ENCODE measurements at places on chromosomes 7 and 10.
A peak's percentile ranks its signal among the peaks of the same experiment; 100 is the strongest.

GRCh38 chr7:80941208-80941758 is 22.4 kb upstream of the SEMA3C start:
- no peak for DNase-seq

DNA sequence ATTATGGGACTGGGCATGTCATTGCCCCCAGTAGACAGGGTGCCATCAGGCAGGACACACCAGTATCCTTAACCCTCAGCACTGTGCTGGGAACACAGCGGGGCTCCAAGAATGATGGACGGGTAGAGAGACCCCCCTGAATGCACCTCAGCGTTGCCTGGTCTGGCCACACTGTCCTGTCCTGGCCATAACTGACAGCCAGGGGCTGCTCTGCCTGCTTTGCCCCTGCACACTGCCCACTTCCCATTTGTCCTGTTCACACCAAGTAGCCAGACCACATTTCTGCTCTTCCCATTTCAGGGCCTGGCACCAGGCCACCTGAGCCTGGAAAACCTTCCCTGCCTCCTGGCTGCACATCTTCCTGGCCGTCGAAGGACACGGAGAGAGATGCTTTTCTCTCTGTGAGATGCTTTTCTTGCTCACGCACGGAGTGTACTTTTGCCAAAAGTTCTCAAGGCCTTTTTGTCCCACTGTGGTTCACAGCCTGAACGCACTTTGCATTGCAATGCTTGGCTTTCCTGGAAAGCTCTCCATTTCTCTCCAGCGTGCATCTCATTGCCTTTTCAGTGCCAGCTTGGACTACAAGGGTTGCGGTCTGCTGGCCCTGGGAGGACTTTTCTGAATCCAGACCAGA is 131.0 kb upstream of the EEPD1 start:
- DNase-seq, result no peak

GRCh38 chr7:77657427-77658224 is 38.6 kb upstream of the RSBN1L start:
- DNase-seq, result no peak

GRCh38 chr10:49627038-49627437 is 13.2 kb downstream of the CHAT start:
- DNase-seq, result no peak

GRCh38 chr7:20598459-20599309 is 16.8 kb upstream of the ABCB5 start:
- no peak for DNase-seq

GRCh38 chr7:157576415-157576814 is 239.6 kb downstream of the DNAJB6 start:
- DNase-seq, result peak; percentile 12

DNA sequence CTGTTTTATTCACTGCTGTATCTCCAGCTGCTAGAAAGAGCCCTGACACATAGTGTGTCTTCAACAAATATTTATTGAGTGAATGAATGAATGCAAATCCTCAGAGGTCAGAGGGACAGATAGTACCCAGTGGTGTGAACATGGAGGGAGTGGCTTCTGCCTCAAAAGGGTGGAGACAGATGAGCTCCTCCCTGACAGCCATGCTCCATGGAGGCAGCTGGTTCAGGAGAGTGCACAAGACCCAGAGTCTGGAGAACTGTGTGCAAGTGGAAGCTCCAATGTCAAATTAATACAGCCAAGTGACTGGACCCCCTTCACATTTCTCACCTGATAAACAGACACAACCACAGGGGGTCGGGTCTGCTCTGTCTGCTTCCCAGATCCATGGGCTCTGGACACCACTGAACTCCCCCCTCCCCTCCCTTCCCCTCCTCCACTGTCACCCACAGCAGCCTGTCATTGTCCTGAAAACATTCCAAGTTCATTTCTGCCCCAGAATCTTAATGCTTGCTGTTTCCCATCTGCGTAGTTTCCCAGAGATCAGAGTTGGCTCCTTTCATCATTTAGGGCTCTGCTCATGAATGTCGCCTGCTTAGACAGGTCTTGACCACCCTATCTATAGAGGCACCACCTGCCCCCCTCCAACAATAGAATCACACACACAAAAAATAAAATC is 312.9 kb upstream of the PODXL start:
- no peak for DNase-seq

DNA sequence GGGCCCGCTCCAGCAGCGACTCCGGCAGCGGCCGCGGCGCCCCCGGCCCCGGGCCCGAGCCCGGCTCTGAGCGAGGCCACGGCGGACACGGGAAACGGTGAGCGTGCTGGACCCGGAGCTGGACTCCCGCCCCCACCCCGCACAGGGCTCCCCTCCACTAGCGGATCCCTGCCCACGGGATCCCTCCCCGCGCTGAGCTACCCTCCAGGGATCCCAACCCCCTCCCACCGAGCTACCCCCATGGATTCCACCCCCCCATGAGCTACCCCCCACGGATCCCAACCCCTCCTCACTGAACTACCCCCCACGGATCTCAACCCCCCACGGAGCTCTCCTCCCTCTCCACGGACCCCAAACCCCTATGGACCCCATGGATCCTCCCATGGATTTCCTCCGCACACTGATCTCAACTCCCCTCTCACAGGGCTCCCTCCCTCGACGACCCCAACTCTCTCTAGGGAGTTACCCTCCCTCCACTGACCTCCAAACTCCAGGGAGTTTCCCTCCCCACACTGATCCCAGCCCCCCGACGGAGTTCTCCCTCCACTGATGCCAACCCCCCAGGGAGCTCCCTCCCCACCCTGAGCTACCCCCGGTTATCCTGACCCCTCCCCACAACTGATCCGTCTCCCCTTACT is 20.6 kb upstream of the HSPB1 start:
- no peak for DNase-seq

DNA sequence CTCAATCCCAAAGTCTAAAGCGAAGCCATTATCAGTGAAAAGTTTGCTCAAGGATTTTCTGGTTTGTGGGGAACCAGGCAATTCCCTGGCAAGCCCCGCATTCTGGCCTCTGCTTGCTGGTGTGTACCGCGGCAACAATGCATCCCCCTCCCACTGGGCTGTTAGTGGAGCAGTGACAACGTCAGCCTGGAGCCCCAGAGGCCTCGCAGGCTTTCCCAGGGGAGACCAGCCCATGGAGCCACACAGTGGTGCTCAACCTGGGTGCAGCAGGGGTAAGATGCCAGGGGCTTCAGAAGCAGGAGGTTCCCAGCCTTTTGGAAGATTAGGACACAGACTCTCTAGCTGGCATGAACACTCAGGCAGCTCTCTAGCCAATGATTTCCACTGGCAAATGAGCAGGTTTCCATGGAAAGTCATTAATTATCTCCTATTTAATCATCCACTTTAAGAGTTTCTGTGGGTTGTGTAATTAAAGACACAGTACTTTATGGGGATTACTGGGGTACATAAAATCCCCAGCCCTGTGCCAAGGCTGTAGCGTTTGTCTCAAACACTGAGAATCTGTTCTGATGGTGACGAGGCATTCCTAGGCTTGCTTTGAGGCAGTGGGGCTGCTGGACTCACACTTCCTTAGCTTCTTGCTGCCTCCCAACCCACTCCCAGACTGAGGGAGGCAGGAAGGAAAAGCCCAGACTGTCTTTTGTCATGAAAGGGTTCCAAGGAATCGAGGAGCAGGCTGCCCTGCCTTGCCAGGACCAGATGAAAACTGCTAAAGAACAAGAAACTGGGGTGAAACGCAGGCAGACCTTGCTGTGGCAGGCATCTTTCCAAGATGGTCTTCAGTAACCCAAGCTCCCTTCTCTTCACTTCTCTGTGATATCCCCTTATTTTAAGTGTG is 411.9 kb upstream of the SHH start:
- no peak for DNase-seq

- DNase-seq, result no peak
These were observed 1.8 kb upstream of the WASL start for GRCh38 chr7:123750389-123751230.

- no peak for DNase-seq
These were observed 28.6 kb upstream of the INSIG1 start for GRCh38 chr7:155268921-155269650.

DNA sequence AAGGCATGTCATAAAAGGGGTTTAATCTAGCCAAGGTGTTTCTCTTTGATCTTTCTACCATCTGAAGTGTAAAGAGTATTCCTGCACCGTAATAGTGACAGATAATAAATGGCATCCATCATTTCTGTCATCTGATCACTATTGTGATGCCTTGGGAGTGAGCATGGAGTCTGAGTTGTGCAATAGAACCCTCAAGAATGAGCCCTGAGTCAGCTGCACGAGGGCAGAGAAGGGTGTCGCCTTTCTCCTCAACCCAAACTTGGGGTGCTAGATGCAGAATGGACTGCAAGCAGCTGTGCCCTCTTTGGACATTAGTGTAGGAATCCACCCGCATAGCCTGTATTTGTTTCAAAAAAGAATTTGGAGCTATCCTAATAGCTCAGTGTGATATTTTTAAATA is 115.2 kb downstream of the ZNF37A start:
- no peak for DNase-seq

GRCh38 chr7:20896996-20897395 is 110.3 kb upstream of the SP8 start:
- DNase-seq, result no peak

DNA sequence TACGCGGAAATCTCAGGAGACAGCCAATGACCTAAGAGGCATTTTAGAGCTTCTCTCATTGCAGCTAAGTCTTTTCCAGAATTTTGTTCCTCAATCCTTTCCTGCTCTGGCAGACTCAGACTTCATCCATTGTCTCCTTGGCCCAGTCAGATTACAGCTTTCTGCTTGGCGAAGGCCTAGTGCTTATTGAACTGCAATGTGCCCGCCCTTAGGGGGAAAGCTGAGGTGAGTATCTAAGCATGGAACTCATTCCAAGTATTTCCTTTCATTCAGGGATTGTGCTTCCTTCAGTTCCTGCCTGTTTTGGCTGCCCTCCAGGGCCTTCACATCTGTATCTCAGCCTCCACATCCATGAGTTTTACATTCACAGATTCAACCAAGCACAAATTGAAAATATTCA is 37.5 kb downstream of the PRLHR start:
- DNase-seq, result no peak

DNA sequence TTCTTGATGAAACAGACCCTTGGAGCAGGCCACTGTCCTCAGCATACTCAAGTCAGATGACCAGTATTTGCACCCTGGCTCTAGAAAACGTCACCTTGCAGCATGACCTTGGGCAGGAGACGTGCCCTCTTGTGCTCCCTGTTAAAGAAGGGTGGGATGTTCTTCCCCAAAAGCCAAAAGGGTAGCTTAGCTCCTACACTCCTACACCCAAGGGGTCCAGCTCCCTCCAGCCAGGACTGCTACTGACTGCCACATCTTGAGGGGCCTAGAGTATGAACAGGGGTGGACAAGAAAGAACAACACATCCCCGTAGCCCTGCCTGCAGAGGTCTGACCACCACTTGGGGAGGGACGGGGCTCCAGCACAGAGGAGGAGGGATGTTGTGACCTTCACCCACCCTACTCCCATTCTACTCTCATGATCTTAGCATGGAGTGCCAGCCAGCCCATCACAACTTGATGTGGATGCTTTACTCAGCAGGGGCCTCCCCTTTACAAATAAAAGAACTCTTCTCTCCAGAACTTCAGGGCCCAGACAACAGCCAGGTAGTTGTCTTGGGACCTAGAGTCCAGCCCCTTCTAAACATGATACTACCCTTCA is 165.3 kb upstream of the ZMIZ1 start:
- no peak for DNase-seq

DNA sequence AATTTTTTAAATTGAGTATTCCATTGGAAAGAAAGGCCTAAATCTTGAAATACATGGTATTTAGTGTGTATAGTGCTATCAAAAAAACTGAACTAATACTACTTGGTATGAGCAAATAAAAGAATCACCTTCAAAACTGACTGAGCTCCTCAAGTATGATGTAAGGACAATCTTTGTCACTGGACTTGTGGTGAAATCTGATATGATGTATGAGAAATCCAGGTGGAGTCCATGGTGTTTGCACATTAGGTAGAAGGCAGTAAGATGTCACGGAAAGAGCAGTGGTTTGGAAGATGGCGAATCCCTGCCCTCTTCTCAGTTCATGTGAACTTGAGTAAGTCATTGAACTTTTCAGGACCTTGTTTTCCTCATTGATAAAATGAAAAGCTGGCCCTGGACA is 62.1 kb upstream of the COL1A2 start:
- no peak for DNase-seq

DNA sequence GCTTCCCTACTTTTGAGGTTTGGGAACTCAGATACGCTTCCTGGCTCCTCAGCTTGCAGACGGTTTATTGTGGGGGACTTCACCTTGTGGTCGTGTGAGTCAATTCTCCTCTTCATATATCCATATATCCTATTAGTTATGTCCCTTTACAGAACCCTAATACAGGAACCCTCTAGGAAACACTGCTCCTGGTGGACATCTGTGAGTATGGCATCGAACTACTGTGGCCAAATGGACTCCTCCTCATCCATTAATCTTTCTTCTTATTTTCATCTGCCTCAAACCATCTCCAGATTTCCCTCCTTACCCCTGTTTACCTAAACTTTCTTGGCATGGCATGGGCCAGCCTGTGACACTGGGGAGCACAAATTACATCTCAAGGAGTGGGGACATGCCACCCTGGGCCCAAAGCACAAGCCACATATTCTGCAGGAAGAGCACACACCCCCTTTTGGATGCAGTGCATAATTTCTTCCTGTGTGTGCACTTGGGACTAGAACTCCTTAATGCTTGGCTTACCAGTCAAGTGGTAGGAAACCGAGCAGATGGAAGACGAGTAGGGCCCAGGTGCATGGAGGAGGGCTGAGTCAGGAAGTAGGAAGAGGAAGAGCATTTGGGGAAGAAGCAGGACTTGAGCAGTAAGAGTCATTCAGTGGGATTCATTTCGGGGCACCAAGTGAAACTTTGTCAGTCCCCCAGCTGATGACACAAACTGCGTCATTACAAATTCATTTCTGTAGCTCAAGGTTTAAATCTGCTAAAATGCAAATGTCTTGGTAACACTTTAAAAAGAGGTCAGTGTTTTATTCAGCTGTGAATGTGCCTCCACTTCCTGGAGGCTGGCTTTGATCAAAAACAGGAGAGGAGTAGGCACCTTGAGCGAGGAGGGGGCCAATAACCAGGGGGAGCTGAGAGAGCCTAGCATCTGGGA is 80.8 kb upstream of the PLXNA4 start:
- DNase-seq, result no peak

DNA sequence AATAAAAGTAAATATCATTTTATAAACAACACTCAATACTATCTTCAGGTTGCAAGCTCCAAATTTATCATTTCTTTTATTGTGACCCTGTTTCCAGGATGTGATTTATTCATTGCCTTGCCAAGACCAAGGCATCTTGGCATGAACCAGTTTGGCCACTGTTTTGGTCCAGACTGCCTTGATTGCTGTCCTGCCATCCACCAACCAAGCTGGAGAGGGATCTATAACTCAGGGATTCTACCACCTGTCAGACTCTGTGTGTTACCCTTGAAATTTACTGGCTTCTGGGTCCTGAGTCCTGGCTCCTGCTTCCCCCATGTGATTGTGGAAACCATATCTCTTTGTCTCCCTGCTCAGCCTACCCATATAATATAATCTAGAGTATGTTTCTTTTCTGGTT is 343.0 kb downstream of the GPAM start:
- DNase-seq, result no peak

Measured in stimulated activated CD4-positive, alpha-beta T cell treated with anti-CD3 and anti-CD28 coated beads, TNF-alpha, amount 100 ng/mL, for 24 hours (primary cell).